ENCODE measurements at places on chromosomes 4 and X. TPM values are rescaled to one million over a fixed set of nuclear protein-coding genes. Genes with fewer than 3 reads are reported as not detected.

PDGFC gene
- 52.1 TPM for total RNA-seq

PAGE4 gene
- not detected for total RNA-seq

- no peaks in the 10 kb centered on the region for H3K36me3 ChIP-seq
- H3K4me1 ChIP-seq = no peaks in the 10 kb centered on the region
- no peak overlapping the region for H3K27ac ChIP-seq
- no peak overlapping the region for H3K4me3 ChIP-seq
- no peak for DNase-seq
- H3K27me3 ChIP-seq = no peaks in the 10 kb centered on the region
These were observed 77.1 kb downstream of the PRKG2 start for GRCh38 chr4:81137894-81138293.

DNA sequence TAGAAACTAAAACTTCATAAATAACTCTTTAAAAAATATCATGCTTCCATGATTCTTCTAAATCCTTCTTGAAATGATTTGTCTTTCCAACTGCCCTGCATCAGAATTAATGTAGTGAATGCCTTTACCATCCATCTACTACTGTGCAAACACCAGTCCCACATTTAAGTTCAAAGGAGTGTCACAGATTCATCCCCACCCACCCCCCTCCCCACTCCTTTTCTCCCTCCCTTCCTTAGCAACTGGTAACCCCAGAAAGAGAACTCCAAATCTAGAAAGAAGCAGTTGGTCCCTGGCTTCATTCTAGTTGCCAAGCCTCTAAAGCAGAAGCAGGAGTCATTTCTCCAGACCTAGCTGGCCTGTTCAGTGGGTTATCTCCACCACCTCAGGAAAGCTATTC, at the start of gene PRR32:
PRR32 (plus strand) TSS at position 301 of the 400 bp plus-strand sequence. CDS start 115 bp downstream, outside the sequence.
- no peak for DNase-seq
- H3K36me3 ChIP-seq = no peaks in the 10 kb centered on the region
- no peaks in the 10 kb centered on the region for H3K4me1 ChIP-seq
- no peak within 1 kb of the TSS for H3K27ac ChIP-seq

GRCh38 chrX:56764975-56765791, 36.1 kb downstream of the NBDY start:
- DNase-seq = no peak
- no peak overlapping the region for H3K4me3 ChIP-seq
- H3K27me3 ChIP-seq = no peaks in the 10 kb centered on the region
- H3K4me1 ChIP-seq = peaks cover 10% of the 10 kb centered on the region

- DNase-seq = no peak
- H3K4me3 ChIP-seq = no peak overlapping the region
- H3K27me3 ChIP-seq = no peaks in the 10 kb centered on the region
- H3K36me3 ChIP-seq = no peaks in the 10 kb centered on the region
- peaks cover 8% of the 10 kb centered on the region for H3K4me1 ChIP-seq
These were observed 565.7 kb upstream of the SMIM31 start for GRCh38 chr4:164188236-164188635.

DNA sequence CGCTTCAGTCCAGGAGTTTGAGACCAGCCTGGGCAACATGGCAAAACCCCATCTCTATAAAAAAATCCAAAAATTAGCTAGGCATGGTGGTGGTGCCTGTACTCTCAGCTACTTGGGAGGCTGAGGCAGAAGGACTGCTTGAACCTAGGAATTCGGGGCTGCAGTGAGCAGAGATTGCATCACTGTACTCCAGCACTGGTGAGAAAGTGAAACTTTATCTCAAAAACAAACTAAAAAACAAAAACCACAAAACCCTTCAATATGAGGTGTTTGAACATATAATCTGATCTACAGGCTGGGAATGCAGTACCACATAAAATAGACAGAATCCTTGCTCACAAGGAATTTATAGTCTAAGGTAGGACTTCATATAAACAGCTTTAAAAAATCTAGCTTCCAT, 103.9 kb downstream of the PDS5A start:
- no peaks in the 10 kb centered on the region for H3K4me1 ChIP-seq
- DNase-seq = no peak
- H3K27me3 ChIP-seq = no peaks in the 10 kb centered on the region
- no peak overlapping the region for H3K4me3 ChIP-seq

GUCY1A1 gene
- 23.6 TPM for total RNA-seq

- H3K4me1 ChIP-seq = no peaks in the 10 kb centered on the region
- DNase-seq = no peak
- H3K27me3 ChIP-seq = no peaks in the 10 kb centered on the region
- no peak overlapping the region for H3K4me3 ChIP-seq
These were observed 740.6 kb upstream of the TENM3 start for GRCh38 chr4:181502611-181503010.

GRCh38 chr4:184645904-184646610, 3.2 kb downstream of the CASP3 start:
- H3K27me3 ChIP-seq = no peaks in the 10 kb centered on the region
- peak overlapping the region; percentile 28 for H3K4me3 ChIP-seq
- H3K27ac ChIP-seq = no peak overlapping the region
- no peak for DNase-seq

DNA sequence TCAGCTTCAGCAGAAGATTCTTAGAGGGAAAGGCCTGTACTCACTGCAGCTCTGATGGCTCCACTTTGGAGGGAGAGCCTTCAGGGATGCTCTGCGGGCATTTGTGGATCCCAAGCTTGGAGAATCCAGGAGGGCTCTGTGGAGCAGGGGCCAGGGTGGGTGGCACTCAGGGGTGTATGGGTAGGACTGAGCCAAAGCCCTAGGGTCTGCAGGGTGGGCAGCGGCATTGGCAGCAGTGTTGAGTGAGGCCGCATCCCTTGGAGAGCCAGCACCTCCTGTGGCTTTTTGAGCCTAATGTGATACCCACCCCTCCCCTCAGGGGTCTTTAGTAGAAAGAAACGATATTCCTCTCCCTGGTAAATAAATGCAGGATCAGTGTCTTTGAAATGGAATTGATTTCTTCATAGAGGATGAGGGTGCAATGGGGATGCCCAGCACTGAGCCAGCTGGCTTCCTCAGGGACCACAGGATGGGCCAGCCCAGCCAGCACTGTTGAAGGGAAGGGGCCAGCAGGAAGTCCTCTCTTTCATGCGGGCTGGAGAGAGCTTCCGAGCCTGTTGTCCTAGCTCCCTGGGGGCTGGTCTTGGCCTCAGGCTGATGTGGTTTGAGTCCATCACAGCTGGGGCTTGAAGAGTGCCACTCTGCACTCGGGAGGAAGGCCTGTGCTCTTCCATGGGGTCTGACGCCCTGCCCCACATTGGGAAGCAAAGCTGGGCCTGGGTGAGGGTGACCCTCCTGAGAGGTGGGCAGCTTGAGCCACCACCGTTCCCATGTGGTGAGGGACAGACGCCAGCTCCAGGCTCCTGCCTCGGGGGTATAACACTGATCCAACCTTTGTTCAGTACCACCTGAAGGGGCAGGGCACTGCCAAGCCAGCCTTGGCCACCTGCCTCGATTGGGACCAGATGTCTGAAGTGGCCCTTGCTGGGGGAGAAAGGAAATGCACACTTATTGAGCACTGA, 49.5 kb downstream of the PSAPL1 start:
- H3K4me3 ChIP-seq = no peak overlapping the region
- no peaks in the 10 kb centered on the region for H3K36me3 ChIP-seq
- H3K27me3 ChIP-seq = peaks cover 39% of the 10 kb centered on the region
- H3K27ac ChIP-seq = no peak overlapping the region
- H3K4me1 ChIP-seq = no peaks in the 10 kb centered on the region
- no peak for DNase-seq

DNA sequence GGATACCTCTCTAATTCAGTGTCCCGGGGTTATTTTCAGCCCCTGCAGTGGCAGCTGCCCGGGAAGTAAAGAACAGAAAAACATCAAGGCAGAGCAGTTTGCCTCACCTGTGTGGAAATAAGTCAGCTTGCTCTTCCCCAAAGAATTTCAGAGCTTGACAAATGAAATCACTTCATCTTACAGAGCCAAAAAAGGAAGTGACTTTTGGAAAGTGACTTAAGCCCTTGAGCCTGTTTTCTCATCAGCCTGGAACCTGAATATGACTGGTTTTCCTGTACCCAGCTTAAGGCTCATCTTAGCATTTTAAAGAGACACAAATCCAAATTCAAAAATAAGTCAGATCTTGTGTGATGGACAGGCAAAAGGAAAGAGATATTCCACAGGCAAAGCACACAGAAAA, 211.6 kb downstream of the RCHY1 start:
- no peak overlapping the region for H3K4me3 ChIP-seq
- H3K4me1 ChIP-seq = no peaks in the 10 kb centered on the region
- H3K27me3 ChIP-seq = peaks cover 38% of the 10 kb centered on the region

- H3K4me3 ChIP-seq = no peak overlapping the region
- no peaks in the 10 kb centered on the region for H3K27me3 ChIP-seq
- no peaks in the 10 kb centered on the region for H3K36me3 ChIP-seq
- no peaks in the 10 kb centered on the region for H3K4me1 ChIP-seq
- DNase-seq = no peak
These were observed 136.3 kb downstream of the HS6ST2 start for GRCh38 chrX:132821974-132822633.

MAGEE2 gene
- total RNA-seq = not detected

UNC5C gene
- not detected for total RNA-seq

- H3K36me3 ChIP-seq = no peaks in the 10 kb centered on the region
- no peak overlapping the region for H3K4me3 ChIP-seq
- DNase-seq = no peak
- H3K27me3 ChIP-seq = no peaks in the 10 kb centered on the region
- peaks cover 24% of the 10 kb centered on the region for H3K4me1 ChIP-seq
These were observed 179.0 kb downstream of the NHS start for GRCh38 chrX:17553961-17554482.

GRCh38 chr4:99587803-99588202, 13.2 kb downstream of the MTTP start:
- H3K27ac ChIP-seq = no peak overlapping the region
- no peak for DNase-seq
- no peak overlapping the region for H3K4me3 ChIP-seq

GRCh38 chr4:165448700-165449099, 69.9 kb downstream of the CPE start:
- peaks cover 5% of the 10 kb centered on the region for H3K36me3 ChIP-seq
- no peaks in the 10 kb centered on the region for H3K27me3 ChIP-seq
- no peak for DNase-seq
- H3K27ac ChIP-seq = no peak overlapping the region

DNA sequence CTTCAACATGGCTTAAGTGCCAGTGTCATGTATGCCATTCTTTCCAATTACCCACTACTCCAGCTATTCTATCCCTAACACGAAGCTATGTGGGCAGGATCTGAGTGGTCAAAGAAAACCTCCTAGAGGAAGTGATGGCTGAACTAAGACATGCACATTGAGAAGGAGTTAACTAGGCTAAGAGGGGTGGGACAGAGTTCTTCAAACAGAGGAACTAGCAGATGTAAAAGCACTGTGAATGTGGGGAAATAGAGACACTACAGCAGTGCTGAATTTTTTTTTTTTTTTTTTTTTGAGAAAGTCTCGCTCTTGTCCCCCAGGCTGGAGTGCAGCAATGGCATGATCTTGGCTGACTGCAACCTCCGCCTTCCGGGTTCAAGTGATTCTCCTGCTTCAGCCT, 6.2 kb downstream of the JCHAIN start:
- no peaks in the 10 kb centered on the region for H3K4me1 ChIP-seq
- no peak for DNase-seq
- H3K36me3 ChIP-seq = no peaks in the 10 kb centered on the region
- H3K4me3 ChIP-seq = no peak overlapping the region
- H3K27ac ChIP-seq = no peak overlapping the region

DNA sequence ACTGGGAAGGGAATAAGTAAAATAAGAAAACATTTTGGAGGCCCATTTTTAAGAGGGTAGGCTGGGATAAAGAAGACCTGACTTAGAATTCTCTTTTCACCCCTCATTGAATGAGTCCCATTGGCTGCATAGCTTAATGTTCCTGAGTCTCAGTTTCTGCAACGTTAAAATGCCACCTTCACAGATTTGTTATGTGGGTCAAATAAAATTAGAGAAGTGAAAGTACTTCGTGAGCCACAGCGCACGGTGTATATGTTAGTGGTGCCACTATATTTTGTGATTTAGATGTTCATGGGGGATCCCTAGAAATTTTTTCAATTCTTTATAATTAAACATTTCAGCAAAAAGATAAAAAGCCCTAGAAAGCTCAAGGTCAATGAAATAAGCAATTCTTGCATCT, 109.2 kb upstream of the HS3ST1 start:
- no peak for DNase-seq
- H3K27me3 ChIP-seq = no peaks in the 10 kb centered on the region
- H3K4me1 ChIP-seq = peaks cover 37% of the 10 kb centered on the region

SPARCL1 gene
- total RNA-seq = not detected

GPR119 gene
- total RNA-seq = not detected

ANOS1 gene
- 0.33 TPM for total RNA-seq

- DNase-seq = no peak
- no peak overlapping the region for H3K27ac ChIP-seq
- H3K27me3 ChIP-seq = no peaks in the 10 kb centered on the region
These were observed 202.2 kb downstream of the RAPGEF2 start for GRCh38 chr4:159305129-159305528.

GRCh38 chrX:136752796-136753195, 27.9 kb downstream of the ARHGEF6 start:
- H3K27ac ChIP-seq = no peak overlapping the region
- no peak overlapping the region for H3K4me3 ChIP-seq

DNA sequence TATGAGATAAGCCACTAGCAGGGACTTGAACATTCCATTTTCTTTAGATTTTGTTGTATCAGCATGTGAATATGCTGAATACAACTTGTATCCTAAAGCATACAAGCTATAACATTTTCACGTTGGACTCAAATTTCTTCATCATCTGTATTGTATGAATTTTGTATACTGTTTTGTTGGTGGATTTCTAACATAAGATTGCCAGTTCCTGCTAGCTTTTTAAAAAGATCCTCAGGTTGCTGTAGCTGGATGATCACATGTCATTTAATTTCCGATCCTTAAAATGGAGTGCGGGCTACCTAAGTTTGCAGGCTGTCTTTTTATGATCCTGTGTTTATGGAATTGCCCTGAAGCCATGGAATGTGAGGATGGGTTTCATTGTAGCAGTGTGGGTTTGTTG, 6.9 kb downstream of the PDLIM5 start:
- DNase-seq = no peak
- no peaks in the 10 kb centered on the region for H3K27me3 ChIP-seq
- H3K4me3 ChIP-seq = no peak overlapping the region
- H3K27ac ChIP-seq = peak overlapping the region; percentile 69
- peaks cover 67% of the 10 kb centered on the region for H3K36me3 ChIP-seq

TLL1 gene
- total RNA-seq = not detected

DNA sequence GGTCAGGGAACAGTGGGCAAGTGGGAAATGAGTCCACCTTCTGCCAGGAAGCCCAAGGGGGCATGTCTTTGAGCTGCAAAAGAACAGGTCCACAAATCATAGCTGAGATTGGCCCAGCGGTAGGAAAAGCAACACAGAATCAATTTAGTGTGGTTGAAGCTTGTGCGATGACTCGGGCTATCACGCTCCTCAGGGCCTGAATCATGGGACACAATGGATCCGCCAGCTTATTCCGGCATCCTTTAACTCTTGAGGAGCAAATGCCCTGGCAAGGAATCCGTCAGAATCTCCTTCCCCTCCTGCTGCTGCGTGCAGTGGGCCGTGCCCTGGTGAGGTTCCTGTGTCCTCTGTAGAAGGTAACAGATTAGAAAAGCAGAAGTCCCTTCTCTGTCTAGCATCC, 98.0 kb downstream of the RELL1 start:
- H3K27me3 ChIP-seq = no peaks in the 10 kb centered on the region
- peaks cover 28% of the 10 kb centered on the region for H3K4me1 ChIP-seq
- H3K36me3 ChIP-seq = peaks cover 20% of the 10 kb centered on the region
- no peak overlapping the region for H3K4me3 ChIP-seq
- H3K27ac ChIP-seq = no peak overlapping the region
